ENCODE measurements at places on chromosomes 6 and 20.

- DNase-seq: no peak
These were observed 617.2 kb downstream of the PTPRT start for GRCh38 chr20:42572320-42573016.

DNA sequence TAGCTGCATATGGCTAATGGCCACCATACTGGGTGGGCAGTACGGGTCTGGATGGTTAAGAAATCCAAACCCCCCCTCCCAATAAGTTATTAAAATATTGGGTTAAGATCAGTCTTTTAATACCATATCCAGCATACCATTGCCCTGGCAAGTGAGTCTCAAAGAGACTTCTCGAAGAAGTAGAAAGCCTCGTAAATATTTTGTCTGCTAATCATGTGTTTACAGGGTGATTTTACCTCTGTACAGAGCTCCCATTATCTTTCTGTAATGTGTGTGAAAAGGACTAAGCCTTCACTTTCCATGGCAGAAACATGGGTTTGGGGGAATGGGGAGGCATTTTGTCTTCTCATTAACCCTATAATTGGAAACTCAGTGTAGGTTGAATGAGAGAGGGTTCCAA, 174.7 kb upstream of the LAMP5 start:
- DNase-seq: no peak

- no peak for DNase-seq
These were observed 12.0 kb upstream of the ABRACL start for GRCh38 chr6:139016337-139017213.

DNA sequence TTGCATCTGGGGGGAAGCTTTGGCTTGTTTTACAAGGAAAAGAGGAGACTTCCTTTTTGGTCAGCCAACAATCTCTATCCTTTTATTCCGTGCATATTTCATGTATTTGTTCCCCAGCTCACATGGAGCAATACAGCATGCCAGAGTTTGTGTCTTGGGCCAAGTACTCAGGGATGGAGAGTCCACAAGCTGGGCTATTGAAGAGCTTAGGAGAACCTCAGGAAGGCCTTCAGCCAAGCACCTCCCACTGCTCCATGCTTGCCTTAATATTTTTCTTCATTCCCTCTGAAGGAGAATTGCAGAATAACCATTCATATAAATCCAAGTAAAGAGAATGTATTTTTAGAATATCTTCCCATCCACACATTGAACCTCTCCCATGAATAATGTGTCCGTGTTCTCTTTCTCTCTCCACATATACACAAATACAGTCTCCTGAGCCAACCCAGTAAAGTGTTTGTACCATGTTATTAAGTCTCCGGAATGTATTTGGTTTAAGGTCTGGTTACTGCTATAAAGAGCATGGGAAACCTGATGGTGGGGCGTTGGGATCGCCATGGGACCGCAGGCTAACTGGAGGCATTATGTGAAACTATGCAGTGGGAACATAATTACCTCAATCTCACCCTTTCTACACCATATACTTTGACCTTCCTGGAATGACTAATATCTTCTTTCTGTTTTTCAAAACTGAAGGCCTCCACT, 3.0 kb downstream of the LAMA4 start:
- DNase-seq: no peak

DNA sequence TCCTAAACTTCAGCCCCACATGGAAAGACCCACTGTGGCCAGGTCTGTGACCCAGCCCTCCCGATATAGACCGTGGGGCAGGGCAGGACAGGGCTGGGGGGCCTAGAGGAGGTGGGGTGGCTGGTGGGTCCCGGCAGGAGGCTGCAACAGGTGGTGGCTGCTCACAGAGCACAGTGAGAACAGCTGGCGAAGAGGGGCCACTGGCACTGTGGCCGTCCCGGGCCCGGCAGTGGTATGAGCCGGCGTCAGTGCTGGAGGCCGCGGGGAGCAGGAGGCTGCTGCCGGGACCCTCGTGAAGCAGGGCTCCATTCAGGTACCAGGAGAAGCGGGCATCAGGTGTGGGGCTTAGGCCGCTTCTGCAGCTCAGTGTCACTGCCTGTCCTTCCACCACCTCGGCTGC, 13.4 kb downstream of the SIGLEC1 start:
- DNase-seq: no peak

- DNase-seq: no peak
These were observed 53.2 kb upstream of the CEP162 start for GRCh38 chr6:84280639-84281038.

- DNase-seq: no peak
These were observed 70.5 kb upstream of the ZNF217 start for GRCh38 chr20:53664121-53664520.

DNA sequence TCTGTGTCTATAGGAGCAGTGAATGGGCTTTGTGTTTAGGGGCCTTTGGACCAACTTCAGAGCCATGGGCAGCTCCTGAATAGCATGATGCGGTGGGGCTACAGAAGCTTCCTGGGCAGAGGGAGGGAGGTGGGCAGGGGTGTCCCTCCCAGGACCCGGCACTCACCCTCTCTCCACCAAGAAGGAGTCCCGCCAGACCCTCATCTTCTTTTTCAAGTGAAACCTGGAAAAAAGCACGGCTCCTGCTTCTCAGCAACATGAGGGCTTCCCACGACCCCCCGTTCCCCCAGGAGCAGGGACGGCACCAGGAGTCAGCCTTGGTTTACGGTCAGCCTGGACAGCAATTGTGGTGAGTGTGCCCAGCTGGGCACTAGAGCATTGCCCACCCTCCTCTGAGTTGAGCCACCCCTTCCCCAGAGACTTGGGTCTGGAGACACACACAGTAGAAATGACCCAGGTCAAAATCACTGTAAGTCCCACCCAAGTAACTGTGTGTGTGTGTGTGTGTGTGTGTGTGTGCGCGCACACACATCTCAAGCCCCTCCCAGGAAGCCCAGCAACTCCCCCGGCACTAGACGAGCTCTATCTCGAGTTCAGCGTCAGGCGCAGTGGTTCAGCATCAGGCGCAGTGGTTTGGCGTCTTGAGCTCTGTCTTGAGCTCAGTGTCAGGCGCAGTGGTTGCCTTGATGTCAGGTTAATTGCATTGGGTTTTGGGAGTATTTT, 108.2 kb downstream of the SULF2 start:
- DNase-seq: no peak

- no peak for DNase-seq
These were observed 9.9 kb downstream of the LAMA5 start for GRCh38 chr20:62357187-62357667.

- DNase-seq: no peak
These were observed 3.9 kb upstream of the SDCBP2 start for GRCh38 chr20:1332749-1333300.

DNA sequence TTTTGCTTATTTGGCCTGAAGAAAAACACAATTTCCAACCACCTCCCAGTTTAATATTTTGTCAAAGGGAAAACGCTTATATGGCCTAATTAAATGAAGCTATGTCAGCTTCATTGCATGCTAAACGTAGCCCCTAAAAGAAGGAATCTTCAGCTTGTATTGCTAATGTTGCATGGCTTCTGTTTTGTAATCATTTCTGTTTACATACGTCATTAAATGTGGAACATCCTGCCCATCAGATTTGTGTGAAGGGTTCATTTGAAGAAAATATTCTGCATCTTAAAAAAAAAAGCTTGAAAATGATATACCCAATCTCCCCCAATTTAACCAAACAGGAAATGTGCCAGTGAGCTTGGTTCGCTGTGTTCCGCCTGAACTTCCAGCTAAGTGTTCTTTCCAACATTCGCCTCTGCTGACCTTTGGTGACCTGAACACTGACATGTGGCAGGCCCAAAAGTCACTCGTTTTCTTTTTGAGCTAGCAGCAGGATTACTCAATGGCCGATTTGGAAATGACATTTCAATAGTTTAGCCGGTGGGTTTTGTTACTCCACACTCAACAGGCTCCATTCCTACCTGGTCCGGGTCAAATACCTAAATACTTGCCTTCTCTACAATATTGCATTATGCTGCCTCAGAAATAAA, 12.7 kb upstream of the SIRT5 start:
- no peak for DNase-seq

GRCh38 chr6:147384029-147384428, 124.5 kb upstream of the SAMD5 start:
- no peak for DNase-seq

GRCh38 chr6:126199466-126199865, 140.4 kb upstream of the CENPW start:
- DNase-seq: no peak

- DNase-seq: no peak
These were observed 188.7 kb upstream of the GMDS start for GRCh38 chr6:2434116-2434515.

DNA sequence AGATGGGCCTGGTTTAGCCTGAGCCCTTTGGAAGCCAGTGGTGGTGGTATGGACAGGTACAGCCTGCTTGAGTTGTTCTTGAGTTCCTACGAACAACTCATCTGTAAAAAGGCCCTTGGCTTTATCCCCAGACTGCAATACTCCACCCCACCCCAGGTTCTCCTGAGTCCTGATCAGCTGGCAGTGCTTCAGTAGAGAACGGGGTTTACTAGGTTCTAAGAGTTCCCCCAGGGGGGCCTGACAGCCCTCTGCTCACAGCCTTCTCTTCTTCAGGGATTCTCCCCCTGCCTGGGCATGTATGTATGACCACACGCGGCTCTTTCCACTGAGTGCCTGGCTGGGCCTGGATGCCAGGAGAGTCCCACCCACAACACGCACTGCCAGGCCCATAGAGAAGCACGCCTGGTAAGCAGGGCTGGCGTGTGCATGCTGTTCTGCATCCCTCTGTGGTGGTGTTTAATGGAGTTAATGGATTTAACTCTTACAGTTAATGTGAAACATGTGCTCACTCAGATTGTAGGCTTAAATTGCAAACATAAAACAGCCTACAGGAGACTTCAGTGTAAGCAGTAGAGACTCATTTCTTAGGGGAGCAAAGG, 44.3 kb upstream of the SLC4A11 start:
- DNase-seq: no peak

GRCh38 chr6:46486181-46486580, 5.1 kb downstream of the RCAN2 start:
- no peak for DNase-seq

DNA sequence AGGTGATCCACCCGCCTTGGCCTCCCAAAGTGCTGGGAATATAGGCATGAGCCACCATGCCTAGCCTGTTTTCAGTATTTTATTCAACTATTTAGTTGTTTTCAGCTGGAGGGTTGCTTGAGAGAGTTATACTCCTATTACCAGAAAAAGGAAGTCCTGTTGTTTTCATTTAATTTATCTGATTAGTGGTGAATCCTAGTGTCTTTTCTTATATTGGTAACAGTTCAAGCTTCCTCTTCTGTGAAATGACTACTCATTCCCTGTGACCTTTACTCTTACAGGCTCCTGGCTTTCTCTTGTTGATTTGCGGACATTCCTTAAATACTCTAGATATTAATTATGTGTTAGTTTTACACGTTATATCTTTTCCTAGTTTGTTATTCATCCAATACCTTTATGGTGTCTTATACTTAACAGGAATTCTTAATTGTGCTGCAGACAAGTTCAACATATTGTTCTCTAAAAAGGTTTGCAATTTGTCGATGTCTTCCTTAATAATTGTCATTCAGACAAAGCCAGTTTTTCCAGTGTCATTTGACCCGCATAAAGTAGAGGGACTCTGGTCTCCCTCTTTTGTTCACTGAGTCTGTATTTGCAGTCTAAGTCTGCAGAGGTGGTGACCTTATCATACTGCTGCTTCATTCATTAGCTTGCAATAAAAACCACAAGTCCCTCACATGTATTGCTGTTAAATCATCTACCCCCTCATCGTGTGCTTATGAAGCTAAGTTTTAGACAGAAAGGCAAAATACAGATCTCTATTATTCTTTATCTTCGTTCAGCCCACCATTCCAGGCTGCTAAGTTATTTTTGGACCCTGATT, 51.4 kb downstream of the ZBTB9 start:
- no peak for DNase-seq

GRCh38 chr6:28258877-28259777, at the start of gene NKAPL:
TSS of gene NKAPL (plus strand) at chr6:28259297. CDS start at chr6:28259372, 75 bp downstream.
- peak; percentile 34 for DNase-seq

DNA sequence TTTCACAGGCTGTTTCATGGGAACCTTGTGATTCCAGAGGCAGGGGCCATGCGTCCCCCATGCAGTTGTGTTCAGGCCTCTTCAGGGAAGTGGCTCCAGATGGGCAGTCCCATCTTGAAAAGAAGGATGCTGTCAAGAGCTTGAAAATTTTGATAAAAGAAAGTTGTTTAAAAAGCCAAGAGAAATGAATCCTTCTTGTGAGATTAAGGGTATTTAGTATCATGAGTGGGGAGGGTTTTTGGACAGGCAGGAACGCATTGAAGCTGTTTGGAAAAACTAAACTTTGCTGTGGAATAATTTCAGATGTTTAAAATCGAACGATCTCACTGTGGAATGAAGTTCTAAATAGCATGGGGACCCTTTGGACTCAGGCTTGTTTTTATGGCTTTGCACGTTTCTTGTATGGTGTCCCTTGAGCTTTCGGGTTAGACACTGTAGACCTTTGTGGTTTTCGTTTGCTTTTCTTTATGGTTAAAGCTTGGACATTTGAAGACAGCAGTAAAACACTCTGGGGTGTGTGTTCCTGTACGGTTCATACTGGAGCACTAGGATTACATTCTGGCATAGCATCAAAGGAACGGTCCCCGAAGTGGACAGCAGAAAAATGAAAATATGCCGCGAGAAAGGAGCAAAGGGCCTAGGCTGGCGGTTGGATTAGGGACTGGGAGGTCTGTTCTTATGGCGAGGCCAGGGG, 18.2 kb downstream of the KIF25 start:
- no peak for DNase-seq

GRCh38 chr20:39516964-39517363, 554.8 kb downstream of the DHX35 start:
- no peak for DNase-seq

- DNase-seq: no peak
These were observed 18.9 kb upstream of the DSN1 start for GRCh38 chr20:36792422-36792821.

- no peak for DNase-seq
These were observed 3.2 kb downstream of the LEMD2 start for GRCh38 chr6:33785778-33786177.

GRCh38 chr6:170177772-170178560, 112.9 kb downstream of the DLL1 start:
- DNase-seq: no peak

DNA sequence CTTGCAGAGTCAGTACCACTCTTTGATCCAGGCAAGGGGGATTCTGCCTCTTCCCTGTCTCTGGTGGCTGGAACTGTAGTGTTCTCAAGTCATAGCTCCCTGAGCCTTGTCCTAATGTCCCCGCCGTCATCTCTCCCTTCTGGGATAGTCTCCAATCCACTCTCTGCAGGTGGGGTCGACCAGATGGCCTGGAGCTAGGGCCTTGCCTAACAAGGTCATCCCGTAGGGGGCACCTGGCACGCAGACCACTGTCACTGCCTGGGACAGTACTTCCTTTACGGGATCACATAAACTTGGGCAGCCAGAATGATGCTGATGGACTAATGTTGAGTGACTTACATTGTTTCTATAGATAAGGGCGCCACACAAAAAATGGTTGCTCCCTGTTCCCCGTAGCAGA, 118.9 kb upstream of the SLC22A23 start:
- DNase-seq: no peak

DNA sequence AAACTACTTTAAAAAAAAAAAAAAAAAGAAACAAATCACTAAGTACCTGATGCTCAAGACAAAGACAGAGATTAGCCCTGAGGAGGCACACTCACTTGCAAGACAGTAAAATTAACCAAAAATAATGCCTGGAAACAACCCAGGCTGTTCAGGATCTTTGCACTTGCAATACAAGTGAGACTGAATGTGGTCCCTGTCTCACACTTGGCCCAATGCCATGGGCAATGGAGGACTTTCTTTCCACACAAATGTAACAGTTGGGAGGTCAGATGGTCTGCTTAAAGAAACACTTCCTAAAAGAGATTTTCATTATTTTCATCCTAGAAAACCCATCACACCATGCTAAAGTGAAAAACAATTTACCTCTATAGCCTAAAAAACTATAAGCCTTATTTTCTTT, 16.2 kb downstream of the STAU1 start:
- DNase-seq: no peak
